ENCODE measurements at places on chromosomes 12 and 14.
A peak's percentile ranks its signal among the peaks of the same experiment; 100 is the strongest.

GRCh38 chr14:79091381-79091963, 921.3 kb downstream of the NRXN3 start:
- no peak for DNase-seq

DNA sequence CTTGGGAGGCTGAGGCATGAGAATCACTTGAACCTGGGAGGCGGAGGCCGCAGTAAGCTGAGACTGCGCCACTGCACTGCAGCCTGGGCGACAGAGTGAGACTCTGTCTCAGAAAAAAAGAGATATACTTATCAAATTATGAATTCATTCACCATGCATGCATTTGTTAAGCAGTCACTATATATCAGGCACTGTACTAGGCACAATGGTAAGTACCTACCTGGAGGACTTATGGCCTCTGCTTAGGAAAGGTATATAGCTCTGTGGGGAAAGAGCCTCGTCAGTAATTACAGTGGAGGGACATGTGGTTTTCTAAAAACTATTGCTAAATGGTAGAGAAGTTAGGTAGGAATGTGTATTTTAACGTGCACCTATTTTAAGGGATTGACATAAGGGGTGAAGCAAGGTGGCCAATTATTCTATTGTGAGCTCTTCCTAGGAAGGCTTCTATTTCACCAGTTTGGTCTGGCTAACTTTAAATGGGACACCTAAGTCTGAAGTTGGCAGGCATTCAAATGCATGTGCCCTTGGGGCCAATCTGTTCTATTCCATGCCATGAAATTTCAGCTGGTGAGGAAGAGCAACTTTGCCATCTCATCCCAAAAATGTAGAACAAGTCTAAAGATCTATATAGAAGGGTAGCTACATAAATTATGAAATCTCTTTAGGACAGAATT, 15.0 kb downstream of the TCP11L2 start:
- DNase-seq, result no peak

- DNase-seq, result no peak
Measured at GRCh38 chr12:101954676-101955075, 77.3 kb downstream of the DRAM1 start.

- peak; percentile 66 for DNase-seq
Measured at GRCh38 chr12:106303202-106303820, 778 bp downstream of the TCP11L2 start.

- no peak for DNase-seq
Measured at GRCh38 chr12:6752167-6752920, 597 bp downstream of the MLF2 start.

- peak; percentile 96 for DNase-seq
Measured at GRCh38 chr12:58888131-58888783, 32.0 kb downstream of the LRIG3 start.

DNA sequence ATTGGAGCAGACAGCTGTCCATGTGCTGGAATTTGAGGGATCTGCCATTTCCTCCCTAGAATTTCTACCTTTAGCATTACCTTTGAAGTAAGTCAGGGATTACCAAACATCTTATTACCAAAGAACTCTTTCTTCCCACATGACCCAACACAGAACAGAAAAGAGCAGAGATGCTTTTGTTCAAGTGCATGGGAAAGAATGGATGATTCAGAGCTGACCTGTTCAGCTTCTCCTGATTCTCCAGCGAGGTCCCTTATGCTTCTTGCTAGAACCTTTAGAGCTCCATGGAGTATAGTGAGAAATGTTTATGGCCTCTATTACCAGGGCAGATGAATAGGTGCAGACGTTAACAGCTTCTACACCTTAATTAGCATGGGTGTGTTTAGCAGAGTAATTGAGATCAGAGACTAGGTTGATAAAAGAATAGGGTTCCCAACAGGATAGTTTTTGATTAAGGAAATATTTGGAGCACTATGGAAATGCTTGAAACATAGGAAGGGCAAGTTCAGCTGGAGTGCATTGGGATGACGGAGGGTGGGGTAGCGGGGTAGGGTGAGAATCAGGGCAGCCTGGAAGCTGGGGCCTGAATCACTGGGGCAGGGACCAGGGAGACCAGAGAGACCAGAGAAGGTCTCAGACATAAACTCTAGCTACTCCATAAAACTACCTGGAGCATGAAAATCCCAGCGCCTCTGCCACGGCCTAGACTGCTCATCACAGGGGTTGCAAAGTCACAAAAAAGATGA, 223.7 kb downstream of the CACNA1C start:
- DNase-seq, result no peak

DNA sequence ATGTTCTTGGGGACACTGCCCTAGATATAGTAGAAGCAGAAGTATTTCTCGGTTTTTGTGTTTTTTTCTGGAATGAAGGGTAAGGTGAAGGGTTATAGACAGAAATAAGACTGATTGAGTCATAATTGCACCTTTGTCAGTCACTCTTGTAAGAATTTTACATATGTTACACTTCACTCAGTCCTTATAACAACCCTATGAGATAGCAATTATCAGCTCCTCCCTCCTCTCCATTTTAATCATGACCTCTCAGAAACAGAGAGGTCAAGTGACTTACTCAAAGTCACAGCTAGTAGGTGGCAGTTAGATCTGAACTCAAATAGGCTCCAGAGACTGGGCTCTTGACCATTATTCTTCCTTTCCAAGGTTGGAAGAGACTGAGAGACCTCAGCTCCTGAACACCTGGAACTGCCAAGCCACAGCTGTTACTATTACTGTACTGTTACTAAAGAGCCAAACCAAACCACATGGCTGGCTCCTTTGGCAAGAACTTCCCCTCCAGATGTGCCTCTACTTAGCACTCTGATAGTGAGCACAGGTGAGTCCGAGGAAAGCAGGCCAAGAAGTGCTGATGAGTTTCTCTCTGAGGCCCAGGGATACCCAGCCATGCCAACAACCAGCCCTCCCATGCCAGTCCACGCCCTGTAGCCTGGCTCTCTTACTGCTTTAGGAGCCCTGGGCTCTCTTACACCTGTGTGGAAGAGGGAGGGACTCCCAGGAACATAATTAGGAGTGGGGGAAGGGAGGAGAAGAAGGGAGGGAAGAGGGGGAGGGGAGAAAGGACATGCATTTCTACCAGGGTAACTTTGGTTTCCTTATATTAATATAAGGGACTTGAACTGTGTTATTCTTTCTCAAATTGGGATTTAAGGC, 121.3 kb downstream of the CRADD start:
- DNase-seq, result no peak

DNA sequence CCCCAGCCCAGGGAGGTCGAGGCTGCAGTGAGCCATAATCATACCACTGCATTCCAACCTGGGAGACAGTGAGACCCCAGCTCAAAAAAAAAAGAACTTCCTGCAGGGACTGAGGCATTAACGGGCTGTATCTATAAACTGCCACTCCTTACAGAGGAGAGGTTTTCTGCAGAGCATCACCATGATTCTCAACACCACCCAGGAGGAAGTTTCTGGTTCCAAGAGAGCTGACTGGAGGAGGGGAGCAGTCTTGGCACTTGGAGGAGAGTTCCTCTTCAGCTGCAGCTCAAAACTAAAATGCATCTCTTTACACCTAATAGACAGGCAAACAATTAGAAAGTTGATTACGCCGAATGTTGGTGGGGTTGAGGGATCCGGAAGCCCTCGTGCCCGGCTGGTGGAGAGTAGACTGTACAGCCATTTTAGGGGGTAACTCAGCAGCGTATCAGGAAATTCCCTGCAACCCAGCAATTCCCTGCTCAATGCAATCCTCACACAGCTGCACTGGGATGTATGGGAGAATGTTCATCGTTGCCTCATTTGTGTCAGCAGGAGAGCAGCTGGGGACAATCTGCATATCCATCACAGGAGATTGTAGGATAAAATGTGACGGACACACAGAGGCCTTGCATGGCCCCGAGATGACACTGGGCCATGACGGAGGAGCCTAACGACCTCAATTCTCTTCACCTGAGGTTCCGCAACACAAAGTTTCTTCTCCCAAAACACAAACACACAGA, 36.6 kb downstream of the ACTN1 start:
- DNase-seq, result no peak

DNA sequence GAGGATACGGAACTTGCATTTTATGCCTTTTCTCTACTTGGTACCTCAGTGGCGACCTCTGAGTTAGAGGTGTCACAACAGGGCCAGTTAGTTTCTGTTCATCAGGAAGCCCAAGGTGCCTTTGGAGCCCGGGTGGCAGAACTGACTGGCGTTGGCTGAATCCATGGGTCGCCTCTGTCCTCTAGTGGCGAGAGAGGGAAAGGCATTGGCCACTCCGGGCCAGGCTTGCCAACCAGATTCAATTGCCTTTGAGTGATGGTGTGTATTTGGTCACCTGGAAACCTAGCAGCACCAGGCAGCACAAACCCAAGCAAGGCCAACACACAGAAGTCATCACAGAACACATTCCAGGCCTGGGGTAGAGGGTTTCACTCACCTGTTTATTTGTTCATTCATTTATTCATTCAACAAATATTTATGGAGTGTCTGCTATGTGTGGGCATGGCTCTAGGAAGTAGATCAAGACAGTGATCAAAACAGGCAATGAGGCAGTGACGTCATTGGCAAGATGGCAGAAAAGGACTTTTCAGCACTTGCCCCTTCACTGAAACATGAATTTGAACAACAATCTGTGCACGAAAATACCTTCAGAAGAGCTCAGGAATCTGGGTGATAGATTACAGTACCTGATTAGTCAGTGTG, 40.5 kb upstream of the KCNA5 start:
- peak; percentile 83 for DNase-seq

DNA sequence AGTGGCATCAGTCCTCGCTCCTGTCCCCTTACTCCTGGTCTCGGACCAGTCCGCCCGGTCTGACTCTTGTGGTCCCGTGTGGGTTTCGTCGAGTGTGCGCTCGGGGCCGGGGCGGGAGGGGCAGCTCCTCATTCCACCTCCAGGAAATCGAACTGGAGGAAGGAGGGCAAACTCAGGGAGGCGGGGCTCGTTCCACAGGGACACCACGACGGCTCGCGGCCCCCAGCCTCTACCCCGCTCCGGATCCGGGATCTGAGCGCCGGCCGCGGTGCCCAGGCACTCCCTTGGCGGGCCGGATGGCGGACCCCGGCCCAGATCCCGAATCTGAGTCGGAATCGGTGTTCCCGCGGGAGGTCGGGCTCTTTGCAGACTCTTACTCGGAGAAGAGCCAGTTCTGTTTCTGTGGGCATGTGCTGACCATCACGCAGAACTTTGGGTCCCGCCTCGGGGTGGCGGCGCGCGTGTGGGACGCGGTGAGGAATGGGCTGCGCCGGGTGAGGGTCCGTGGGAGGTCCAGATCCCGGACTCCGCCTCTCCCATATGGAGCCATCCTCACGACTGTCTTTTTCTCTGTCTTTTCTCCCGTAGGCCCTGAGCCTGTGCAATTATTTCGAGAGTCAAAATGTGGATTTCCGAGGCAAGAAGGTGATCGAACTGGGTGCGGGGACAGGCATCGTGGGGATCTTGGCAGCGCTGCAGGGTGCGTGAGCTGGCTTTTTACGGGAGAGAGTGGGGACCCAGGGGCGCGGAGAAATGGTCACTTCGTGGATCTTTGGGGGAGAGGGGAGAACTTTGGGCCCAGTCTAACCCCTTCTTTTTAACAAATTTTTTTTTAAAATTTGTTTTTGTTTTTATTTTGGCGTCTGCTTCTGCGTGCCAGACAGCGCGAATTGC, at the start of gene EEF1AKMT3:
Gene EEF1AKMT3 (plus strand): TSS at position 186 of the 894 bp plus-strand sequence. CDS start 111 bp downstream, at position 297.
- DNase-seq, result peak; percentile 45

GRCh38 chr12:103542078-103542477, 45.0 kb upstream of the STAB2 start:
- no peak for DNase-seq

DNA sequence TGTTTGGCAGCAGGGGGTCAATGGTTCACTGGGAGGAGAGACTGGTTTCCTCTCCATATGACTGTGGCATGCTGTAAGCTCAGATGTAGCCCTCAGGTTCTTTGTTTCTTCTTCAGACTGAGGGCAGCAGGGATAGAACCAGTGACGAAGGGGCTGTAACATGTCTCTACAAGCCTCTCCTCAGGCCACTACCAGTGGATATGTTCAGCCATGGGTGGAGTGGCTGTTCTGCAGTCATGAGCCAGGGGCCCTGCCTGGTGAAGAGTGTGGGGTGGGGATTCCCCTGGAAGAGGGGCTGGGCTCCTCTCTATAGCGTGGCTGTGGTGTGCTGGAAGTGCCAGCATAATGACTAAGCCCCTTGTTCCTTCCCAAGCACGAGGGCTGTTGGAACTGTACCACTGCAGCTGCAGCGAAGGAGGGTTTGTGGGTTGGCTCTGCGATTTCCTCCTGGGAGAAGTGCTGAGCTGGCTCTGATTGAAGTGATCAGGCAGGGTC, 55.8 kb downstream of the CMAS start:
- no peak for DNase-seq

- no peak for DNase-seq
Measured at GRCh38 chr12:104534162-104534856, 77.6 kb downstream of the CHST11 start.

GRCh38 chr12:104000807-104001434, 35.2 kb downstream of the TDG start:
- DNase-seq, result no peak
